Foreskin keratinocyte (primary cell): ENCODE measurements at places on chromosomes 12 and 14. TPM values are rescaled to one million over a fixed set of nuclear protein-coding genes. Genes with fewer than 3 reads are reported as not detected.

The SLC2A3 gene
- total RNA-seq: 10.8 and 12.2 TPM in 2 replicates

The TCL1B gene
- not detected in 2 replicates for total RNA-seq

The NOVA1 gene
- 0.03 and 0.28 TPM in 2 replicates for total RNA-seq

The ESRRB gene
- not detected in 2 replicates for total RNA-seq

The DNAH10 gene
- total RNA-seq: 0.04 TPM in 1 of 2 replicates, not detected in the other

The PPP4R4 gene
- 4.4 and 6.7 TPM in 2 replicates for total RNA-seq

The AKAP6 gene
- 2.2 and 2.5 TPM in 2 replicates for total RNA-seq

The ADAMTS20 gene
- not detected in 2 replicates for total RNA-seq

The SYCP3 gene
- 0.07 and 0.17 TPM in 2 replicates for total RNA-seq

The CDC42BPB gene
- 52.9 and 59.7 TPM in 2 replicates for total RNA-seq

The DPF3 gene
- total RNA-seq: 0.18 and 0.95 TPM in 2 replicates

The TMEM30B gene
- total RNA-seq: 17.9 and 19.8 TPM in 2 replicates

The SMCO3 gene
- not detected in 2 replicates for total RNA-seq

The EML1 gene
- 3.7 and 7.4 TPM in 2 replicates for total RNA-seq

The C12orf56 gene
- 0.35 and 0.44 TPM in 2 replicates for total RNA-seq

The C12orf76 gene
- 3.4 and 4.0 TPM in 2 replicates for total RNA-seq

The DCAF11 gene
- 29.5 and 32.3 TPM in 2 replicates for total RNA-seq

The GPR137C gene
- total RNA-seq: 0.17 and 0.21 TPM in 2 replicates

The SLC5A8 gene
- total RNA-seq: 0.10 and 0.14 TPM in 2 replicates
